Renal cortex interstitium (tissue), 15 donors: ENCODE measurements at places on chromosomes 1 and 21. TPM values are rescaled to one million over a fixed set of nuclear protein-coding genes. Genes with fewer than 3 reads are reported as not detected.

DNA sequence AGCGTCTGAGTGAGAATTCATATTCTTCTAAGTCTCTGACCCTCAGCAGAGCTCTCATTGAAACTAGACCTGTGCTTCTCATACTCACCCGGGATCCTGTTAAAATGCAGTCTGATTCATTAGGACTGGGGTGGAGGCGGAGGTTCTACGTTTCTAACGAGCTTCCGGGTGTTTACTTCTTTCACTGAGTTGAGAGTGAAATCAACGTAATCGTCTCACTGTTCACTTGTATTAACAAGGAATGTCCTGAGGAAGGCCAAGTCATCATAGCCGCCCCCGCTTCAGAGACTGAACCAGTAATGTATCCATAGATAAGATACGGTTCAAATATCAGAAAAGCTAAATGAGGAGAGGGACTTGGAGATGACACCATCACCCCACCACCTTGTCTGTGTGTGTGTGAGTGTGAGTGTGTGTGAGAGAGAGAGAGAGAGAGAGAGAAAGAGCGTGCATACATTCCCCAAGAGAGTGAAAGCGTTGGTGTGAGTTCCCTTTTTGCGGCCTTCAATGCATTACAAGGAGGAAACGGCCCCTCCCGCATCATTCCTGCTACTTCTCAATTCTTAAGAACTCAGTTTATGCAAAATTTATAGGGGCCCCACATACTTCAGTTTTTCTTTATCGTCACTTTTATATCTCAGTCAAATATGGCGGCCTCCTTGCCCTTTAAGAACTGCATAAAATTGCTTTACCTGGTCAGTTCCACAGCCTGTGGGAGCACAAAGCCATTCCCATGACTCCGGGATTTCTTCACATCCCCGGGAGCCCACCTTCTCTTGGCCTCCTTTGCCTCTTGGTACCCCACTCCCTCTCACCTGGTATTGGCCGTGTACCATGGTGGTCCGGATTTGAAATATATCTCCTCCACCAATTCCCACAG, 19.8 kb downstream of the KMO start:
- DNase-seq, result no peak

DNA sequence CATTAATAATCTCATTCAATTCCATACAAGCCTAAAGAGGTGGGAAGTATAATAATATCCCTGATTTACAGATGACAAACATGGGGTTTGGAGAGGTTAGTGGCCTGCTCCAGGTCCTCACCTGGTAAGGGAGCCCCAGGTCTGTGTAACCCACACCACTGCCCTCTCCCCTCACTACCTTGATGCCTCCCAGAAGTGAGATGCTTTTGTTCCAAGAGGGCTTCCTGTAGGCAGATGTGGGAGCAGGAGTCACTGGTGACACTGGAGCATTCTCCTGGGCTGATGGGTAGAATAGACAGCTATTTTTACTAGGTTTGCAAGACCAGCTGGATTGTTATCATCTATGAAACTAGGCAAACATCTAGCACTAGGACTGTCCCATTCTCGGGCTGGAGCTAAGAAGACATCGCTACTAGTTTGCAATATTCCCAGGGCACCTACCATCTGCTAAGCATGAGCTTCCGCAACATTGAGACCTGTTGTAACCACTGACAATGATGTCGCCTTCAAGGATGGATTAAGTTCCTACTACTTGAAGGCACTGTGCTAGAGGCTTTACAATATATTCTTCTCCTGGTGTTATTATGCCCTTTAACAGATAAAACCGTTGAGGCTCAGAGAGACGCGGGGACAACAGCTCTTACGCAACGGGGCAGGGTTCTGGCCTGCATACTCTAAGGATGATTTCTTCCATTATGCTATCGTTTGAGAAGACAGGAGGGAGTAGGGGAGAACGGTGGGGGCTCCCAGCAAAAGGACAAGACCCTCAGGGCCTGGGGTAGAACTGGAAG, 35.0 kb downstream of the BATF3 start:
- no peak for DNase-seq

- DNase-seq, result no peak
Observed at GRCh38 chr1:46039571-46040052, 92.8 kb downstream of the PIK3R3 start.

GRCh38 chr1:150061632-150062101, 5.9 kb upstream of the VPS45 start:
- DNase-seq, result peak; percentile 30

GRCh38 chr1:160451119-160451858, 50.9 kb downstream of the VANGL2 start:
- DNase-seq, result no peak

DNA sequence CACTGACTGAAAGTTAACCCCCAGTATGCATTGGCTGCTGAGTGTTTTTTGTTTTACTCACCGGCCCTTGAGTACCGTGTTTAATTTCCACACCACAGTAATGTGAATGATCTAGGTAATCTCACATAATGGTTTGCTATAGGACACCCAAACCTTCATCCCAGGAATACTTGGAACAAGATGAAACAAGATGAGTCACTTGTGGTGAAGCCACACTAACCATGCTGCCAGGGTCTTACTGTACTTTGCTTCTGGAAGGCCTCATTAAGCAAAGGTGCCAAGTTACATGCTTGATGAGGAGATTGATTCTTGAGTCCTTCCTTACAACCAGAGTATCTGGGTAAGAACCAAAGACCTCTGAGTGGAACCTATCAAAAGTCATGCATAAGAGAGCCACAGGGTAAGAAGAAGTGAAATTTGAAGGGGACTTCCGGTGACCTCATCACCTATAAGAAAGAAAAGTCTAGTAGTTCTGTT, 163.3 kb downstream of the NRIP1 start:
- no peak for DNase-seq

DNA sequence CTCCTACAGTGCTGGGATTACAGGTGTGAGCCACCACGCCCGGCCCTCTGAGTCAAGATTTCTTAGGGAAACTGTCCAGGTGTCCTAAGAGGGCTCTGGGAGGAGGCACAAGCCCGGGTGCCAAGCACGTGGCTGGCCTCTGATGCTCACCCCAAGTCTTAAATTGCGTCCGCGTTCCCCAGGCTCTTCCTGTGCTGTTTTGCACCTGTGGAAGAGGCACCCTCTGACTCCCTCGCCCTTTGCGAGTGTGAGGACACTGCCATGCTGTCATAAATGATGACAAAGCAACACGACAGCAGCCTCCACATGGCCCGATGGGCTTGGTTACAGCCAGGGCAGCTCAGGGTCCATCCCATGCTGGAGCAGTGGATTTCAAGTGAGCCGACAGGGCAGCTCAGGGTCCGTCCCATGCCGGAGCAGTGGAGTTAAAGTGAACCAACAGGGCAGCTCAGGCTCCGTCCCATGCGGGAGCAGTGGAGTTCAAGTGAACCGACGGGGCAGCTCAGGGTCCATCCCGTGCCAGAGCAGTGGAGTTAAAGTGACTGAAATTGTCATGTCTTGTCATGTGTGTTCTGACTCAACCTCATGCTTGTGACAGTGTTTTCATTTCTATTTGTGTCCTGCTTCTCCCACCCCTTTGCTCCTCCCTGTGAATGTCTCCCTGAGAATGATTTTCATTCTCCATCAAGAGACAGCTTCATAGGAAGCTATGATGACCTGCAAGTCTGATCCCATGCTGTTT, 33.9 kb downstream of the PCNT start:
- no peak for DNase-seq

DNA sequence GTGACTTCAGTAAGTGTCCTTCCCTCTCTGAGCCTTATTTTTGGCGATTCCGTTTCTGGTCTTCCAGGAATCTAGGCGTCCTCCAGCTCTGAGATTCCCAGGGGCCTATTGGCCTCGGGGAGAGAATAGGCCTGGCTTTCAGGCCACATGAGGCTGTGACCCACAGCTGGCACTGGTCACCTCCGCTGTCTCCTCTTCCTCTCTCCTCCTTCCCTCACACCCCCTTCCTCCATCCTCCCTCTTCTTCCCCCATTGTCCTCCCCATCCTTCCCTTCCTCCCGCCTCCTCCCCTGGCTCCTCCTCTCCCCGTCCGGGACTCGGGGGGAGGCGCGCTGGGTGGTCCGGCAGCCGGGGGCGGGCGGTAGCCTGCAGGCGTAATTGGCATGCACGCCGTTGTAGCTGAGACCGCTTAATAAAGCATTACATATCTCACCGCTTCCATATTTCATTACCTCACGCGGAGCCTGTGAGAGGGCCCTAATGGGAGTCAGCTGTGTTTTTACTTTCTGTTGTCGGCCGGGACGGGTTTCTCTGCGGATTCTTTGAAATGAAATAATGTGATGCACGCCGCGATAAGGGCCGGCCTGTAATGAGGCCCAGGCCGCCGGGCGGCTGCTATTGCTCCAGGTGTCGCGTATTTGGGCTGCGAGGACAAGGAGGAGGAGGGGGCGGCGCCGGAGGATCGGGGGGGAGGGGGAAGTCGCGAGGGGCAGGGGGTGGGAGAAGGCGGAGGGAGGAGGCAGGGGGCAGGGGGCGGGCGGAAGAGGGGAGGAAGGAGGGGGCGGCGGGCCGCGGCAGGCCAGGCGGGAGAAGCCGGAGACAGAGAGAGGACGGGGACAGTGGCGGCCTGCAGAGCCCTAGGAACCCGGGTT, 95.3 kb downstream of the FOXD2 start:
- peak; percentile 72 for DNase-seq

DNA sequence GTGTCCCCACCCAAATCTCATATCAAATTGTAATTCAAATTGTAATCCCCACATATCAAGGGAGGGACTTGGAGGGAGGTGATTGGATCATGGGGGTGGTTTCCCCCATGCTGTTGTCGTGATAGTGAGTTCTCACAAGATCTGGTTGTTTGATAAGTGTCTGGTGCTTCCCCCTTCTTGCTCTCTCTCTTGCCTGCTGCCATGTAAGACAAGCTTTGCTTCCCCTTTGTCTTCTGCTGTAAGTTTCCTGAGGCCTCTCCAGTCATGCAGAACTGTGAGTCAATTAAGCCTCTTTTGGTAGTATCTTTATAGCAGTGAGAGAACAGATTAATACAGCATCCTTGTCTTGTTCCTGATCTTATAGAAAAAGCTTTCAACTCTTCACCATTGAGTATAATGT, 6.5 kb upstream of the LRRC39 start:
- no peak for DNase-seq

- no peak for DNase-seq
Observed at GRCh38 chr1:247373721-247374141, 42.1 kb upstream of the ZNF496 start.

DNA sequence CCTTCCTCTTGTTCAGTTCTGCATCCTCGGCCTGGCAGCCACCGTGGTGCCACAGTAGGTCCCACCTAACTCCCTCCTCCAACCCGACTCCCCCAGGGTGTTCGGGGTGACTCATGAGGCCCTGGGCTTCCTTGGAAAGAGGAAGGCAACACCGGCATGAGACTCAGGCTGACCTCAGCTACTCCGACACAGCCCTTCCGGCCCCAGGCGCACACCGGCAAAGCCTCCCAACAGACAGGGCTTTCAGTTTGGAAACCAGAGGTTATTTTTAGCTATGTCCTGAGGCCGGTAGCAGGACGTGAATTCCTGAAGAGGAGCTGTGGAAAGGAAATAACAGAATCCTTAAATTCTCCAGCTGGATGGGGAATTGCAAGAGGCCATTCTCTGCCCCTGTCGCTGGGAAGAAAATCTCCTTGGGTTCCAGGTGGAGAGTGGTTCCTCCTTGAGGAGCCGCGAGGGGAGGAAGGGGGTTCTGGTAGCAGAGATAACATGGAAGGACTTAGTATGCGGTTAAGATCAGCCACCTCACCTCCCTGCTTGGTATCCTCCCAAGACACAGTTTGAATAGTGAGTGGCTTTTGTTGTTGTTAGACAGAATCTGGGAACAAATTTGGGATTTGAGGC, 24.4 kb downstream of the PLXNA2 start:
- DNase-seq, result no peak

GRCh38 chr1:86862920-86863319, 51.0 kb downstream of the SELENOF start:
- DNase-seq, result no peak

DNA sequence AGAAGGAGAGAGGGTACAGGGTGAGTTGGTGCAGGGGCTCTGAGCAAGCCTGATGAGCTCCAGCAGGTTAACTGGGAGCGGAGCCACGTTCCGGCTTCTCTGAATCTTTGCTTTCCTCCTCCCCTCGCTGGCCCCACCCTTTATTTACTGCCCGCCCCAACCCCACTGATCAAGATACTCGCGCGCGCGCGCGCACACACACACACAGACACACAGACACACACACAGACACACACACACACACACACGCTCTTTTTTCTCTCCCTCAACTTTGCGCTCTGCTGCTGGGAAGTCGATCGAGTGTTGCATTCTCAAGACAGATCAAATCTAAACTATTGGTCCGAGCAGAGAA, at the start of gene GRIK1:
TSS of gene GRIK1 (minus strand) at position 73 of the 352 bp plus-strand sequence.
- no peak for DNase-seq

GRCh38 chr1:46549697-46550681, 1.5 kb downstream of the KNCN start:
- DNase-seq, result no peak

- DNase-seq, result no peak
Observed at GRCh38 chr1:107122225-107122624, 18.6 kb upstream of the NTNG1 start.

DNA sequence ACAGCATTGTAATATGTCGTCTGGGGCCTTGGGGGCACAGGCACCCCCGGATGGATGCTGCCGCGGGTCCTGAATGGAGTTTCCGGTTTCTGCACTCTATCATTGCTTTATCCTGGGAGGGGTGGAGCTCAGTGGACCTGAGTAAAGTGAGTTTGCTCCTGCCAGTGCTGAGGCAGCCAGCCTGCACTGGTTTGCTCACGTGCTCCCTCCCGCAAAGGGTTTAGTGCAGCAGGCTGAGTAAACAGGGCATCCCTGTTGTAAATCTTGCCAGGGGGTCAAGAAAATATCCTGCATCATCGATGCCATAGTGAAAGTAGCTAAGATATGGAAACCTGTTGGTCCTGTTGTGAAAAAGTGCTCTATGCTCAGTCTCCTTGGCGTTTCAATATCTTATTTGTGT, 85.6 kb upstream of the BRINP3 start:
- no peak for DNase-seq

GRCh38 chr1:95255826-95256225, 21.8 kb downstream of the RWDD3 start:
- DNase-seq, result no peak

DNA sequence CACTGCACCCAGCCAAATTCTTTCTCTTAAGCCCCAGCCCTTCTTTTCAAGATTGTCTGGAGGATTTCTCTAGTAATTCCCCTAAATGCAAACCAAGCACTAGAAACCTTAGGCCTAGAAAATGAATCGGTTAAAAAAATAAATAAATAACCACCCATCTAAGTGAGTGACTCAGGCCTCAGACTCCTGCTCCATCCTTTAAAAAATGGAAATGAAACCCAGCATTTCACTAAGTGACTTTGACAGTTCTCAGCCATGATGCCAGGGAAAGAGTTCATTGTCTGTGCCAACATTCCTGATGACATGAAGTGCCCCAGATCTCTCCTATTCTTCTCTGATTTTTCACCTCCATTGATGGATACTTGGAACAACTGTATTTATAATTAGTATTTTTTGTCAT, 415.2 kb upstream of the DAB1 start:
- DNase-seq, result no peak

- peak; percentile 58 for DNase-seq
Observed at GRCh38 chr1:116574581-116575291, 3.9 kb upstream of the CD58 start.

The MTF1 gene
- polyA plus RNA-seq, result 8.9 TPM

The LIPI gene
- polyA plus RNA-seq, result 0.16 TPM

The ANKRD13C gene
- polyA plus RNA-seq, result 32.3 TPM

The TTC24 gene
- 1.5 TPM for polyA plus RNA-seq

The UBL4B gene
- not detected for polyA plus RNA-seq

The SLAMF6 gene
- polyA plus RNA-seq, result 0.11 TPM

The MEGF6 gene
- polyA plus RNA-seq, result 15.3 TPM

The SPRR3 gene
- polyA plus RNA-seq, result not detected

The FAM131C gene
- polyA plus RNA-seq, result 2.7 TPM

The TDRD5 gene
- polyA plus RNA-seq, result 3.2 TPM
